ENCODE measurements at places on chromosomes 13 and 19.
A peak's percentile ranks its signal among the peaks of the same experiment; 100 is the strongest.

DNA sequence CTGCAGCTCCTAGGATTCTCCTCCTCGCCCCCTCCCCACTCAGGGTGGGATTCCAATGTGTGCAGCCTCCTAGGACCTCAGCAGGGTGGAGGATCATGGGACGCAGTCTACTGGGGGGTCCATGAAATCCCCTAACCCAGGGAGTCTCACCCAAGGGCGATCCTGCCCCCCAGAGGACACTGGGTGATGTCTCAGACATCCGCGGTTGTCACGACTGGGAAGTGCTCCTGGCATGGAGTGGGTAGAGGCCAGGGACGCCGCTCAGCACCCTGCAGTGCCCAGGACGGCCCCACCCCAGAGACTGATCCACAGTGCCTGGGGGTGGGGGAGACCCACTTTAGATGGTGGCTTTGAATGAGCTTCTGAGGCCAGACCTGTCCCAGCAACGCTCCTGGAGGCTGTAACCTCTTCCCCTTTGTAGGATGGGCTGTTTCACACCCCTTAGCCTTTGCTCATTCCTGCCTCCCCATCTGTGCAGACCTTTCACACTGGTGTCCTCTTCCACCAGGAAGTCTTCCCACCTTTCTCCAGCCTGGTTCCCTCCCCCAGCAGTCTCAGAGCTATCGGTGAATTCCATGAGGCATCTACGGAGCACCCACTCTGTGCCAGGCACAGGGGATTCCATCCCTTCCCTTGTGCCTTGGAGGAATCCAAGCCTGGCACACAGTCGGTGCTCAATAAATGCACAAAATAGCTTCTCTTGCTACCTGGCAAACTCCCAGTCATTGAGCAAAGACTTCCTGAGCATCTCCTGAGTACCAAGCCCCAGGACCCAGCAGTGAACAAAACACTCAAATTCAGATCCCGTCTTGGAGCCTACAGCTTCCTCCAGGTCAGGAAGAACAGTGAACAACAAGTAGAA, 10.5 kb downstream of the SMIM24 start:
- no peak for DNase-seq

DNA sequence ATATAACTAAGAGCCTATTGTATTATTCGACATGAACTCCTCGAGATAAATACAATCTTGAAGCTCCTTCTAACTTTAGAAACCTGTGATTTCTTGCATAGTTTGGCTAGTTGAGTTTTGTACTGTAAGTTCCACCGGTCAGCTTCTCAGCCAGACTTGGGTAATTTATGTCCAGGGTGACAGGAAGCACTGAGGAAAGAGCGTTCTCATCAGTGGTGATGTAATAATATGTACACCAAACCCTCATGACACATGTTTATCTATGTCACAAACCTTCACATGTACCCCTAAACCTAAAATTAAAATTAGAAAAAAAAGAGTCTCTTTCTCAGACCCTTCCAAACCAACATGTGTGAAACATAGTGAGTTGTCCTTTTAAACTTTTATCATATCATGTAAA, 205.7 kb downstream of the KCNRG start:
- no peak for DNase-seq

- DNase-seq = no peak
Measured at GRCh38 chr13:25602176-25602575, 230.4 kb downstream of the ATP8A2 start.

GRCh38 chr13:68428292-68428691, 1198.2 kb upstream of the PCDH9 start:
- no peak for DNase-seq

DNA sequence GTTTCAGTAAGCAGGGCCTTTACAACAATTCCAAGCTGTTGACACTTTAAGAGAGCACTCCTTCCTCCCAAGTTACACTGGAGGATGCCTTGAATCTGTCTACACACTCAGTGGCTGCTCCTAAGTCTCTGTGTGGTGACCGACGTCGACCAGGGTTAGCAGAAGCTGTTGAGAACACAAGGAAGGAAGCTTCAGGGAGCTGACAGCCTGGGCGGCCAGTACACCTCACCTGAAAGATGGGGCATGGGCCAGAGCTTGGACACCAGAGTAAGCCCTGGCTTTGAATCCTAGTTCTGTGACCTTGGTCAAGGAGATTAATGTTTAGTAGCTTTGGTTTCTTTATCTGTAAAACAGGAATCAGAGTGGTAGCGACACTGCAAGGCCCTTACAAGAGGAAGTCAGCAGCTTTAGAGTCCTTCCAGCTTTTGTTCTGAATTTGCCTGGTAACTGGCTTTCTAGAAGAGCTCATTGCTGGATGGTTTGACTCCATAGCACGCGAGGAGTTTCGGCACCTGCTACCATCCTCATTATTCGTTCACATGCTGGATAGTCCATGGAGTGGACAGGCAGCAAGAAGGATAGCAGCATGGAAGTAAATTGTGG, 214.2 kb downstream of the FGF9 start:
- DNase-seq = no peak

DNA sequence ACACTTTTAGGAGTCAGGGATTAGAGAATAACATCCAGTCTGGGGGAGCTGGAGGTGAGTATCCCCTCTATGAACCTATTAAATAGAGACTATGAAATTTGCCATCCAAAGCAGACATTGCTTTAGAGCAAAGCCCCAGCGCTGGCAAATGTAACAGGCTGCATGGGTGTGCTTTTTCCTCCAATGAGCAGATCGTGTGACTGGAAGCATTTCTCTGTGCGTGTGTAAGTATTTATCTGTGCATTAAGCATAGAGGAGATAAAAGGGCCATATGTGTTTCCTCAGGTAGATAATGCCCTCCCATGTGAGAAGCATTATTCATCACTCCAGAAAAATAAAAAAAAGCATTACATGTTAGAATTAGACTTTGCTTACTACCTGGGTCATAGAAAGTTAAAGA, 924 bp downstream of the TNFSF13B start:
- peak; percentile 35 for DNase-seq

- peak; percentile 70 for DNase-seq
Measured at GRCh38 chr19:4140237-4140711, 13.2 kb upstream of the CREB3L3 start.

DNA sequence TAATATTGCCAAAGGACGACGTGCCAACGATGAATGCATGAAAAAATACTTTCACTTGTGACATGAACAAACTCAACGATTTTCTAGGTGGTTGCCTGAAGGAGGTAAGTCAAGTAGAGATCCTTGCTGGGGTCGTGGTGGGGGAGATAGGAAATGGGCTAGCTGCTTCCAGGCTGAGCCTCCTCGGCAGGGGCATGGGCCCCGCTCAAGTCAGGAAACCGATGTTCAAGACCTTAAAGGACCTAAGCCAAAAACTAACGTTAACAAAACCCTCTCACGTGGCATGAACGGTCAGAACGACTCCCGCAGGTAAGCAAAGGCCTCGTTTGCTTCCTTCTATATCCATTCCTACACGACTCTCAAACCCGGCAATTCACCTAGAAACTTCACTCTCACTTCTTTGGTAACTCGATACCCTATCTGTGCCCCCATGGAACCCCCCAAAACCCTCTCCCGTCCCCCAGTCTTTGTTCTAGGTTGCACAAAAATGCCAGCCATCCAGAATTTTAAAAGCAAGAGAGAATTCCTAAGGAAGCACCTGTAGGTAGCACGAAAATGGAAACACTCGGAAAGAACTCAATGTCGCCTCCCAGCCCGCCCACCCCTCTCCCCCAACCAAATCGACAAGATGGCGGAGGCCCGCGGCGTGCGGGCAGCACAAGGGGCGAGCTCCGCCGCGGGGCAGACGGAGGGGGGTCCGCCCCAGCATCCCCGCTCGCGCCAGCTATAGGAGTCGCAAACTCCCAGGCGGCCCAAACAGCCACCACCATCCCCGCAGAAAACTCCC, 13.6 kb downstream of the ACP4 start:
- peak; percentile 76 for DNase-seq

GRCh38 chr19:39146686-39147450, 21.3 kb downstream of the PAK4 start:
- no peak for DNase-seq

GRCh38 chr13:42977219-42977659, 14.8 kb downstream of the EPSTI1 start:
- DNase-seq = no peak

- peak; percentile 11 for DNase-seq
Measured at GRCh38 chr19:32464279-32464678, 58.7 kb downstream of the DPY19L3 start.

GRCh38 chr19:17766543-17767131, 15.4 kb downstream of the FCHO1 start:
- peak; percentile 86 for DNase-seq
